Stimulated activated CD4-positive, alpha-beta T cell treated with anti-CD3 and anti-CD28 coated beads, Interleukin-1b, Interleukin-23, amount 100 ng/mL, for 24 hours (primary cell): ENCODE measurements at places on chromosomes 3 and 15.

GRCh38 chr3:64058566-64058965 lies 35.3 kb upstream of the PSMD6 start:
- DNase-seq = no peak

DNA sequence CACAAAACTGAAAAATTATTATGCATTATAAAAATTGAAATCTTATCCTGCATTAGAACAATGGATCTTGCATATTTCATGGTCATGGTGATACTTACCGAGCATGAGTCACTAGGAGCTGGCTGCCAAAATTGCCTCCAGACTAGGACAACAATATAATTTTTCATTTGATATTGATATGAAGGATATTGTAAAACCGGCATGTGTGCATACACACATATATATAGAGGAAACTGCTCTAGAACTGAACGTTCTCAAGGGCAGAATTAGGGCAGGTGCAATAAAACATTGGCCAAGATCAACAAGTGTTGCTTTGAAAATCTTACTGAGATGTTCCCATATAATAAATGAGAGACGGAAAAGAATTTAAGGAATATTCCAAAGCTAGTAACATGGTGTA lies 319.4 kb upstream of the POU1F1 start:
- no peak for DNase-seq

DNA sequence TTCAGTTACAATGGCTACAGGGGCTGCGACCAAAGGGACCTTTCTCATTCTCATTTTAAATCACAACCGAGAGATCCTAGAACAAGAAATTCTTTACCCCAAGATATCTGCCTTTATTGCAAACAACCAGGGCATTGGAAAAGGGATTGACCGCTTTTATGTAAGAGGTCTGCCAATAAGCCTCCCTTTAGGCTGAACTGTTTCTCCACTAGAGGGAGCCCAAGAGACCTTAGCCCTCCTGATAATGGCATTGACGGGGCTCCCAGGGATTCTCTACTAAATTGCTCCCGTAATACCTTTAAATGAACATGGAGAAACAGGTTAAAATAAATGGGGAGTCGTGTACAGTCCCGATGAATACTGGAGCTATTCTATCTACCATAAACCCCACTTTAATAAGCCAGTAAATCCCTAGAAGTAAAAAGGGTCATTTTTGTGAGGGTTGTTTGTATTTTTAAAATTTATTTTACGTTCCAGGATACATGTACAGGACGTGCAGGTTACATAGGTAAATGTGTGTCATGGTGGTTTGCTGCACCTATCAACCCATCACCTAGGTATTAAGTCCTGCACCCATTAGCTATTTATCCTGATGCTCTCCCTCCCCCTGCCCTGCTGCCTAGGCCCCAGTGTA lies 7.5 kb upstream of the IGSF10 start:
- no peak for DNase-seq

DNA sequence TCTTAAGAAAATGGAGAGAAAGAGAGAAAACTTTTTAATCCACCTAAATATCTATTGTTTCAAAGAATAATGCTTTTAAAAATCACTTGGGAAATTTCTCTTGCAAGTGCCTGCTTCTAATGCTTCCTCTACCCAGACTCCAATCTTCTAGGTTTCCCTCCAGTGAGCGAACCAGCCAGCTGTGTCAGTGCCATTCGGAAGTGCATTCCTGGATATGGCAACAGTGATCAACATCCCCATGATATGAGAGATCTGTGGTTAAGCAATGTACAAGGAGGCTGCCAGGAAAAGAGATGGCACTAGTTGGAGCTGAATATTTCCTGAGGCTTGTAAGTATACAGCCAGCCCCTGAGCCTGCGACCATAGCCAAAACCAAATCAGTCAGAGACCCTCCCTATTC lies 53.3 kb upstream of the KCNMB2 start:
- no peak for DNase-seq

DNA sequence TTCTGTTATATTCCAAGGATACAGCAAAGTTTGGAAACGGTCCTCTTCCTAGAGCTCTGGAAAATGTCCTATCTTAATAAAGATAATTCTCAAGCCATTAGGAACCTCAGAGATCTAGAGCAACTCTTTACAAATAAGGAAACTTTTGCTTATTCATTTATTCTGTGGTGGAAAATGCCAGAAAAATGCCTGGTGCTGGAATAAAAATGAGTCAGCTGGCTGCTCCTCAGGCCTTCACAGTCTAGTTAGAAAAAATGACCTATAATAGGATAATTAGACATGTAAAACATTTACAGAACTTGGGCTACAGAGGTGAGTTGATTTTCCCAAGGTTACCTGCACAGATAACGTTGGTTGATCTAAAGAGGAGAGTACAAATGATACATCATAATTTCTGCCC lies 372.5 kb downstream of the NLGN1 start:
- DNase-seq = no peak

DNA sequence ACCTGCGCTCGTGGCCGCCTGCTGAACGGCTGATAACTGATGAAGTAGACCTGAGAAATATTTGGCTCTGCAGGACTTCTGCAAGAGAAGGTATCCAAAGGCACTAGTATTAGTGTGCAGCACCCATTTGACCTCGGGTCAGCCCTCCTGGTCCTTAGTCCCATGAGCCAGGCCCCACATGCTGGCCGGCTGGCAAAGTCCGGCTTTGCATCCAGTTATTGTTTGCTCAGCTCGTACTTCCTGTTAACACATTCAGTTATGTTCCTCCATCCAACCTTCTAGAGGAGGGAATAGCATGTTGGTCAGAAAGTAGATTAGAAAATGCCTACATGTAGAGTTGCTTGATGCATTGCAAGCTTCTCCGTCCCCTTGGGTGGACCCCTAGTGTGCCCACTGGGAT lies 385.7 kb upstream of the RGMA start:
- no peak for DNase-seq

DNA sequence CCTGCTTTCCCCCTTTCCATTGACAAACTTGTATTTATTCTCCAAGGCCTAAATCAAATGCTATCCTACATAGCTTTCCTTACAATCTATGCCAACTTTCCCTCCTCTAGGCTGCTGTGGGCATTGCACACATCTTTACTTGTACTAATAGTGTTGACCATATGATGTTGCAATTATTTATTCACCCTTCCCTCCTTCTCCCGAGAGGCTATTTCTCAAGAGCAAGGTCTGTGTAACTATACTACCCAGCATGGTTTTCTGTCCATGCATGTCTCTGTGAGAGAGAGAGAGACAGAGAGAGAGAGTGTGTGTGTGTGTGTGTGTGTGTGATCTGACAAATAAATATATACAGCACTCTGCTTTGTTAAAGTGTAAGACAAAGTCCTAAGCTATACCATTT lies 63.8 kb downstream of the GTPBP8 start:
- DNase-seq = no peak

DNA sequence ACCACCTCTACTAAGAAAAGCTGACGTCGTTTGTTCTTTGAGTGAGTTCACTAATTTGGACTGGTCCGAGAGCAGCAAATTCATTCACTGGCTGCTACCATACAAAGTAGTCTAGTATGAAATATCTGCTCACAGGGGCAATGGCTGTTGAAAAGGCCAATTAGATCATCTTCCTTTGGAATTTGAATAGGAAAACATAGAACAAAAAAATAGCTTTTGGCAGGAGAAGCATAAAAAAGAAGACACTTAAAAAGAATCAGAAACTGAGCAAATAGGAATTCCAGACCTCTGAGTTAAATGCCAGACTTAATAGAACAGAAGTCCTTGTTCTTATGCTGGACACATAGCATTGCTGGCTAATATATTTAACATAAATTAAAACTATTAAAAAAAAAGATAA lies 159.3 kb downstream of the IL1RAP start:
- DNase-seq = no peak

- DNase-seq = no peak
These were observed 198.2 kb downstream of the NECTIN3 start for GRCh38 chr3:111269777-111270176.

GRCh38 chr15:70604666-70605315 lies 158.6 kb downstream of the UACA start:
- DNase-seq = no peak

DNA sequence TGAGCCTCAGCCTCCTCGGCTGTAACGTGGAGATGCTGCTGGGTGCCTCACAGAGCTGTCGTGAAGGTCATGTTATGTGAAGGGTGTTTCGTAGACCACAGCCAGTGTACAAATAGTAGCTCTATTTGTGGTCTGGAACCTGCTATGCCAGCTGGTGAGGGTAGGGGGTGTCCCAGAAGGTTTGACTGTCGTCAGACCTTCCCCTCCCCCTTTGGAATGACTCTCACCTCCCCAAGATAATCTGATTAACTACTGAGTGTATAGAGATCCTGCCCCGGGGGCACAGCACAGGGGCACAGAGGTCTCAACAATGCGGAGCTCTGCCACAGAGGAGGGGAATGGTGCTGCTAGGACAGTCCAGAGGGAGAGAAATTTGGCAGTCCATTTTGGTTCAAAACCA lies 20.5 kb downstream of the FGD5 start:
- no peak for DNase-seq

DNA sequence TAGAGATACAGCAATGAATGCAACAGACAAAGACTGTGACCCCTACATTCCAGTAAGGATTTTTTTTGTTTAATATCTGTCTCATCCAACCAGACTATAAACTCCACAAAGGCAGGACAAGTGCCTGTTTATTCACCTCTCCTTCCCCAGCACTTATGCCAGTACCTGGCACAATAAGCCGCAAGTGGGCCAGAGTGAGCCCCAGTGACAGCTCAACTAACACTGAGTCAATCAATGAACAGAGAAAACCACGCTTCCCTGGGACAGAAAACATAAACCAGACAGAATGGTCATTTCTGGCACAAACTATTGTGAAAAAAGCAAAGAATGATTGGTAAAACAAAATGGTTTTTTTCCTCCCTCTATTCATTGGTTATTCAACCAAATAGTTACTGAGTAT lies 52.2 kb downstream of the RYK start:
- DNase-seq = no peak

- no peak for DNase-seq
These were observed 234.1 kb downstream of the GREM1 start for GRCh38 chr15:32951736-32952464.

DNA sequence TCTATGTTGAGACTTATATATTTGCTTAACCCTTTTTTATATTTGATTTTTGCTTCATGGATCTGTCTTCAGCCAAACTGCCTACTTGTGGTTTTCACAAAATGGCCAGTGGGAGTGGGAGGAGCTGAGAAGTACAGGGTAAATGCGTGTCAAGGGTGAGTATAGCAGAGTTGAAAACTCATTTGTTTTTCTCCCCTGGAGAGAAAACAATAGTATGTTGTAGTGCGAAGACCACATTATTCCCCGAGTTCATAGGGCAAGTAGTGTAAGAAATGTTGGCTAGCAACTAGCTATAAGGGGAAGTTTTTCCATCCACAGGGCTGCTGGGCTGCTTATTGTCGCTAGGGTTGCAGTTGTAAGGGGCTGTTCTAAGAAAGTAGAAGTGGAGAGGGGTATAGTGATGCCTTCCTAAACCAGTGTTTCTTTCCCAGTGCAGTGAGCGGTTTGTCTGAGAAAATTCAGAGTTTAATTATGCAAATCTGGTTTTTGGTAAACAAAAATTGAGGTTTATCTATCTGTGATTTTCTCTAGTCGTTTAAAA lies 153.8 kb upstream of the AZI2 start:
- no peak for DNase-seq

GRCh38 chr3:8504611-8504973 lies 3.0 kb downstream of the LMCD1 start:
- no peak for DNase-seq

GRCh38 chr15:65329984-65330735 lies 25.7 kb downstream of the RNU5B-1 start:
- no peak for DNase-seq

GRCh38 chr15:81400640-81401236 lies 26.7 kb upstream of the TMC3 start:
- no peak for DNase-seq

DNA sequence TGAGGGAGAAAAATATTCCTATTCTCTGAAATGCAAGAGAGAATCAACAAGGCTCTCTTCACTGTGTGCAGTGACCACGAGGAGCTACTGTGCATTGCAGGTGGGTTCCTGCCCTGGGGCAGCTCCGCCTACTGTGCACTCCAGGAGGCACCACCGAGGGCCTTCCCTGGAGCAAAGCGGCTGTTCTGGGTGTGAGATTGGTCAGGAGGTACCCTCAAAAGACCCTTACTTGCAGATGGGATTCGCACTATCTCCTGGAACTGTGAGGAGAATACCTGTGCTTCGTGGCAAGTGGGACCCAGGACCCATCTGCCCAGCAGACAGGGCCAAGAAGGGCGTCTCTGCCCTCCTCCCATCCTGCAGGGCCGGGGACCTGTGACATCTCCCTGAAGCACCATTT lies 68.9 kb downstream of the CYFIP1 start:
- no peak for DNase-seq

GRCh38 chr3:106004137-106004681 lies 135.4 kb upstream of the CBLB start:
- DNase-seq = no peak

DNA sequence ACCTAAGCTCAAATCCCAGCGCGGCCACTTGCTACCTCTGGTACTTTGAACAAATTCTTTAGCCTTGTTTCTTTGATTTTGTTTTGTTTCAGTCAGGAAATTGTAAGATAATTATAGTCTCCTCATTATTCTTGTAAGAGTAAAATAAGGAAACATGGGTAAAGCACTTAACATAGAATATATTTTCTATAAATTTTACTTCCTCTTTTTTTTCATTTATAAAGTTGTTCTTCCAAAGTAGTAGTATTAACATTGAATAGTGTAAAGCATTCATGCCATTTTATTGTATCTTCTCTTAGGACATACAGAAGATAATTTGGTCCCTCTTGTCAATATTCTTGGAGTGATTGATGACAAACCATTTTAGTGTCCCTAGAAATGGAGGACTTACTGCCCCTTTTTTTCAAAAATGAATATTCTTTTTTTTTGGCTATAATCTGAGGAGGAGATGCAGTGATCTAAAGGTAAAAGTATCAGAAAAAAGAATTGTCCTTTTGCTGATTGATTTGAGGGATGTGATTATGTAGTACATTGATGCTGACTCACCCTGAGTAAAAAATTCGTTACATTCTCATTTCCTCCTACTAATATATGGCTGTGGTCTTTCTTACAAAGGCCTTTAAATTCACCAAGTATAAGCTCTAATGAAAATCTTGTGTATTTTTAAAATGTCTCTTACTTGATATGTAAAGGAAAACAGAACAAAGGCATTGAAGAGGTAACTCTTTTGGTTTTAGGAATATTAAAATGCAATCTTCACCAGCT lies 51.0 kb downstream of the ALCAM start:
- DNase-seq = no peak

GRCh38 chr3:104886220-104886995 lies 480.3 kb upstream of the ALCAM start:
- DNase-seq = no peak

GRCh38 chr3:153626158-153626557 lies 464.1 kb downstream of the RAP2B start:
- DNase-seq = no peak

- no peak for DNase-seq
These were observed 82.9 kb upstream of the GSK3B start for GRCh38 chr3:120177151-120177550.
